ENCODE measurements at places on chromosomes 7 and 10.

- no peak for DNase-seq
These were observed 23.4 kb downstream of the CYP51A1 start for GRCh38 chr7:92110857-92111256.

- DNase-seq, result no peak
These were observed 57.0 kb downstream of the PRKAG2 start for GRCh38 chr7:151819866-151820265.

GRCh38 chr7:73779517-73779916 lies 9.4 kb upstream of the CLDN3 start:
- no peak for DNase-seq

GRCh38 chr7:136953386-136953785 lies 84.9 kb downstream of the CHRM2 start:
- no peak for DNase-seq
